EL (cell line): ENCODE measurements at places on chromosomes 1 and 21.

- peak; percentile 24 for DNase-seq
These were observed 169.4 kb downstream of the ASTN1 start for GRCh38 chr1:176994931-176995596.

DNA sequence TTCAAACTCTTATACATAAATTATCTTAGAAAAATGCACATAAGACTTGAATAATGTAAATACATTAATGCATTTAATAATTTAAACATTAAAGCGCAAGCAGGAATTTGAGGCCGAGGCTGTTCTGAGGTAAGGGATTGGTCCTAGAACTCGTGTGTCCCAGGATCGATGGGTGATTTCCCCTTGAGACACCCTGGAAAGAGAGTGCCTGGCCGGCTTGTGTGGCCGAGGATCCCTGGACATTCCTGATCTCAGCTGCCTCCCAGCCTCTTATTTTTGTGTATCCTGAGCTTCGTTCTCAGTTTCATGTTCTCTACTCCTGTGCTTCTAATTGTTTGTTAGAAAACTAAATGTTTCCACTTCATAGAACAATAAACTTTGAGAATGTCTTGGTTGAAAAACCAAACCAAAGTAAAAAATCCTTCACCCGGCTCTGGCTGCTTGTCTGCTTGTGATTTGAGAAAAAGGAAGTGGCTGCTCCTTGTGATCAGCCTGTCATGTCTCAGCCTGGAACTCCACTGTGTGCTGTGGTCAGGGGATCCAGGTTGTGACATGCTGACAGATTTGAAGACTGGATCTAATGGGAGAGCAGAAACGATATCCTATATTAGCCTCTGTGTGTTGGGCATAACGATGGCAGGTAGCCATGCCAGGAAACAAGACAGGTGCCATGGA is 40.7 kb downstream of the PEX14 start:
- DNase-seq: no peak

- DNase-seq: no peak
These were observed 4.3 kb downstream of the PRKCZ start for GRCh38 chr1:2054560-2054959.

- peak; percentile 41 for DNase-seq
These were observed 1.4 kb downstream of the NCAM2 start for GRCh38 chr21:20999659-21000058.

- peak; percentile 52 for DNase-seq
These were observed 22.4 kb upstream of the RCOR3 start for GRCh38 chr1:211236633-211237320.

- DNase-seq: no peak
These were observed 33.9 kb upstream of the POU2F1 start for GRCh38 chr1:167186771-167187170.

GRCh38 chr1:185238447-185238846 is 78.6 kb downstream of the IVNS1ABP start:
- no peak for DNase-seq

DNA sequence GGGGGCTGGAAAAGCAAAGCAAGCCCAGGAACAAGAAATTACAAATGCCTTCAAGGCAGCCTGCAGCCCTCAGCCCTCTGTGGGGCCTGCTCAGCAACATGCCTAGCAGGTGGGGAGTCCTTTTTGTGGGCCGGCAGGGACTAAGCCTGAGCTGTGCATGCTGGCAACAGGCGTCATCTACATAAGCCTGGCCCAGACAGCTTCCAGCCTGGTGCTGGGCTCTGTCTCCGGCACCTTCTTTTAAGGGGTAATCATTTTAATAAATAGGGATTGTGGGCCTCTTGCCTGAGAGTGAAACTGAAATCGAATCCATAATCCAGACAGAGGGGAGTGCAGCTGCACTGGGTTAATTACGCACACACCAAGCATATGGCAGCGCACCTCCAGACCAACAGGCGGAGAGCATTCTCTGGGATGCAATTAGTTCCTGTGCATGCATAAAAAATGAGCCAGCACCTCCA is 96.6 kb downstream of the DDX20 start:
- DNase-seq: no peak

GRCh38 chr1:167716000-167716271 is 5.8 kb upstream of the MPZL1 start:
- DNase-seq: no peak

GRCh38 chr1:22239378-22239777 is 96.5 kb upstream of the WNT4 start:
- DNase-seq: no peak

GRCh38 chr1:214634267-214634666 is 31.3 kb downstream of the CENPF start:
- no peak for DNase-seq

- no peak for DNase-seq
These were observed 156.8 kb upstream of the KCND3 start for GRCh38 chr1:112146201-112146715.

GRCh38 chr1:33055210-33056008 is 18.7 kb upstream of the AK2 start:
- peak; percentile 85 for DNase-seq

DNA sequence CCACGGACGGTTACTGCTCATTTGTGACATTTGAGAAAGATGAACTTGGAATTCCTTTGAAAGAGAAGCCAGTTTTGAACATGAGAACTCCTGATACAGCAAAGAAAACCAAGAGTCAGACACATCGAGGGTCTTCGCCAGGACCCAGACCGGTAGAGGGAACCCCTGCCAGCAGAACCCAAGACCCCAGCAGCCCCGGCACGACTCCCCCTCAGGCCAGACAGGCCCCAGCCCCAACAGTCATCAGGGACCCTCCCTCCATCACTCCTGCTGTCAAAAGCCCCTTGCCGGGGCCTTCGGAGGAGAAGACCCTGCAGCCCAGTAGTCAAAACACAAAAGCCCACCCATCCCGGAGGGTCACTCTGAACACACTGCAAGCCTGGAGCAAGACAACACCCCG is 27.7 kb downstream of the CHAF1B start:
- no peak for DNase-seq

- DNase-seq: peak; percentile 98
These were observed at the start of gene ZNF691 for GRCh38 chr1:42846257-42847110. Gene ZNF691 (plus strand): TSS chr1:42846613. CDS start chr1:42849659, 3,046 bp downstream.

DNA sequence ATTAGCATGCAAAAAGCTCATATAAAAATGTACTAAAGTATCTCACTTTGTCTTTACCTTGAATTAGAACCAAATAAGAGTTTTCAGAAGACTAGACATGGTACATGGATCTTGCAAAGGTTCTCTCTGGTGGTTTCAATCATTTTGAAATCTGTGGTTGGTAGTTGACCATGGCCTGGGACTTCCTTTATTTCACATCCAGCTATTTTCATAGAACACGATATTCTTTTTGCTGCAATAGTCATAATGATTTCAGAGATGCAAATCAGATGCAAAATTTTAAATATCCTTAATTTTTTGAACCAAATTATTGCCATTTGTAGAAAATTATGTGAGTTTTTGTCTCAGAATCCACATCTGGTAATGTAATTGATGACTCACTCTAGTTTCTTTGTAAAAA is 375.1 kb upstream of the ZP4 start:
- DNase-seq: no peak

GRCh38 chr1:97745912-97746311 is 174.9 kb downstream of the DPYD start:
- DNase-seq: peak; percentile 43
